Stimulated activated CD8-positive, alpha-beta memory T cell treated with anti-CD3 and anti-CD28 coated beads, Interleukin-7, amount 100 ng/mL, for 1 hour (primary cell): ENCODE measurements at places on chromosomes 5 and 9.

DNA sequence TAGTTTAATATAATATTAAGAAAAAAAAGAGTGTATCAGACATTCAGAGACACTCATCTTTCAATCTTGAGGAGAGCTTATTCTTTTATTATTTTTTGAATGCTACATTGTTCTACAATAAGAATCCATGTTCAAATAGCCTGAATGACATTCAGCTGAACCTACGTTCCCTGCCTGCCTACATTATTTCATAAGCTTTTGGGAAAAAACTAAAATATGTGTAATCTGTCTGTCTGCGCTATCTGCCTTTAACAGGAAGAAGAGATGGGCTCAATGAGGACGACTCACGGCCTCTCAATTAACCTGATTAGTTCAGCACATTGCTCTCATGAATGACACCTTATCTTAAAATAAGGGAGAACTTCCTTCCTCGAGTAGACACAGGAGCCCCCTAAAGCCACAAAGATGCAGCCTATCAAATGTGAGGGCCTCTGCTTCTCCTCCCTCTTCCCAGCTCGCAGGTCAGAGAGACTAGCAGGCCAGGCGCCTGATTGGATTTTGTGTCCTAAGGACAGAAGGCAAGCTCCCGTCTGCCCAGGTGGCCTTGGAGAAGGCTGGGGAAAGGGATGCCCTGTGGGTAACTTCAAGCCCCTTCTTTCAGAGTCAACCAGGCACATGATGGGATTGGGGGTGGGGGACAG is 37.8 kb downstream of the EBF1 start:
- DNase-seq = no peak

GRCh38 chr9:90044710-90045151 is 439.9 kb downstream of the GADD45G start:
- no peak for DNase-seq

GRCh38 chr5:143056792-143057579 is 286.8 kb downstream of the ARHGAP26 start:
- no peak for DNase-seq

DNA sequence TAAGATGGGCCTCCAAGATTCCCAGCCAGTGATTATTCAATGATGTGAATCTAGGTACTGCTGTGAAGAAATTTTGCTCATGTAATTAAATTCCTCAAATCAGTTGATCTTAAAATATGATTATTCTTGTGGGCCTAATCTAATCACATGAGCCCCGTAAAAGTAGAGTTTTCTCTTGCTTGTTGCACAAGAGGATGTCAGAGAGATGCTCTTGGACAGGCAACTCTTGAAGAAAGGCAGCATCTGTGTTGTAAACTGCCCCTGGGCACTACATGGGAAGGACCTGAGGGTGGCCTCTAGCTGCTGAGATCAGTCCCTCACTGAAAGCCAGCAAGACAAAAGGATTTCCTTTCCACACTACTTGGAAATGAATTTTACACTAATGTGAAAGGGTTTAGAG is 132.9 kb downstream of the TRPM3 start:
- DNase-seq = no peak

DNA sequence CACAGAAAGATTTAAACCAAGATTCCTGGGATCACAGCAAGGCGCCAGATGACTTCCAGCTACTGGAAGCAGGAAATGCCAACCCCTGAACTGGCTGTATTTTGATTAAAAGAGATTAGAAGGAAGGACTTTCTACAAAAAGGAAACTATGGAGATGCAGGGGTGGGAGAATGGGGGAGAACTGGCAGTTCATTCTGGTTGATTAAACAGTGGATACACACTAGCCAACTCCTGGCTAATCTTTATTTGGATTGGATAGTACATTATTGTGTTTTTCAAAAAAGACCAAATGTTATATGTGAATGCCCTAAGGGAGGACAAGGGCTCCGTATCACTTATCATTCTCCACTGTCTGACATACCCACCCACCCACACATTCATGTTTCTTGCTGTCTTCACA is 93.2 kb downstream of the CDO1 start:
- no peak for DNase-seq

- DNase-seq = no peak
Measured at GRCh38 chr9:127281891-127282290, 17.3 kb downstream of the GARNL3 start.

GRCh38 chr9:76399856-76400255 is 5.6 kb upstream of the RFK start:
- DNase-seq = no peak

DNA sequence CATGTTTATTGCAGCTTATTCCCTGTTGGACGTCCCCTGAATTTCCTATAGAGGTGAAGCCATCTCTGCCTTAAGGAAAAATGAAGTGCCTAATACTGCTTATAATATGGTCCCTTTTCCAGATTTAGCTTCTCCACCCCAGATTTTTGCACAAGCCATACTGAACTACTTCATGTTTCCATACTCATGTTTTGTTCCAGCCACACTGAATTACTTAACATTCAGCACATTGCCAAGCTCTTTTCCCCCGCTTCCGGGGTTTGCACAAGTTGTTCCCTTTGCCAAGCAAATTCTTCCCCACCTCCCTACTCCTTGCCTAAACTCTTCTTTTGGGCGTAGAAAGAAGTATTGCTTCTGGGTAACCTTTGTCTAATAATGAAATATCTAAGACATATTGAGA is 1.7 kb upstream of the CNTRL start:
- DNase-seq = no peak

- DNase-seq = no peak
Measured at GRCh38 chr5:108876451-108876850, 128.8 kb downstream of the FER start.

DNA sequence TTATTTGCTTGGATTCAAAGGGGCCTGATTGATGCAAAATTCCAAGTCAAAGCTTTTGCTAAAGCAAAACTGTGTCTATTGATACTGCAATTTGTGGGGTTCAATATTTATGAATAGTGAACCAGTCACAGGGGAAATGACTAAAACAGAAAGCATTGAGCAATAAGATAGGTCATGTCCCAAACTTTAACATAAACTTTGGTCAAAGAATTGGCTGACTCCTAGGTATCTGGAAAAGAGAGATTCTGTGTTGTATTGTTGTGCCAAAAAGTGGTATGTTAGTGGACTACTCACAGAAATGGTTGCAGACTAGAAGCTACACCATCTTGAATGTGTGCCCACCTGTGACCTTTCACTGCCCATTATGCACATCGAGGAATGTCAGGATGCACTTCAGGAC is 585.5 kb upstream of the RGMB start:
- DNase-seq = no peak

DNA sequence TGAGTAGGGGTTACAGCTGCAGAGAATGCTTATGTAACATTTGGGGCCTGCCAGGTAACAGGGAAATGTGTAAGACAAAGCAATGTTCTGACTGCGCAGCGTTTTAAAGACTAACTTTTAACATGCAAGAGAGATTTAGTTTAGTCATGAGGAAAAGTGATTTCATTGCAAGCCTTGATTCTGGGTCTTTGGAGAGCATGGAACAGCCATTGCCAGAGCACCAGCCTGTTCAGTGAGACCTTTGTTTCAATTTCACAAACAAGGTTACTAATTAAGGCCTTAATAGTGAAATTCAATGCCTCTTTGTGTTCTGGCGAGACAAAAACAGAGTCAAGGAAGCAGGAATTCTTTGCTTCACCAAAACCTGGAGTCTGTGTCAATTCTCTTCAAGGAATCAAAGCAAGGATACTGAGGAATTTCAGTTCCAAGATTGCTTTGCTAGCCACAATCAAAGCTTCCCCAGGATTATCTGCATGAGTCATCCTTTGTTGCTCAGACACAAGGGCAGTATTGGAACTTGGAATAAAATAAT is 14.4 kb downstream of the CKMT2 start:
- DNase-seq = no peak

DNA sequence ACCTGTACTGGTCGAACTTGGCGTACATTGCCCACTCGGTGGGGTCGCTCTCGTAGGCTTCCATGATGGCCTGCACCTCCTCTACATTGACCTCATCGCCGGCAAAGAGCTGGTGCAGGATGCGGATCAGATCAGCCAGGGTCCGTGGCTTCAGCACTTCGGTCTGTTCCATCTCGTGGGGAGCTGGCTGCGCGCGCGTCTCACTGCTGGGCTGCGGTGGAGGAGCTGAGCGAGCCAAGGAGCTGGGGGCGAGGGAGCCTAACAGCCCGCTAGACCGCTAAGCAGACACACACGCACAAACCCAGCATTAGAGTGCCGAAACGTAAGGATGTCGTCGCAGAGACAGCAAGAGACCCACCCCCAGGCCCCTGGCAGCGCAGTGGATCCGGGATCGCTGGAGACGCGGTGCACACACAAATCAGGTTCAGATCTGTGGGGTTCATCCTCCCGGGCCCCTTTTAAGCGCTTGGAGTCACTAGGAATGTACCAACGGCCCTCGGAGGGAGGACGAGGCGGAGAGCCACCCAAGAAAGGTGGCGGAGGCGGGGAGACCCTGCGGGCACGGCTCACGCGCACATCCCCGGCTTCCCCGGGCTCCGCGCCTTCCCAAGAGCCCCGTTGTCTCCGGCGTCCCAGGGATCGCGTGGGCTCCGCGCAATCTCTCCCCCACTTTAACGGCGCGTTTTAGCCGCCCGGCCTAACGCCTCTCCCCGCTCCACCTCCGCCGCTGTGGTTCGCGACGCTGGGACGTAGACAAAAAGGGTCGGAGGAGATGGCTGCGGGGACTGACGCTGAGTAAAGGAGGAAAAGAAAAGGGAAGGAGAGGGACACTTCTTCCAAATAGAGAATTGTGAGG is at the start of gene CDO1:
CDO1 (minus strand) TSS at position 434 of the 856 bp plus-strand sequence; CDS start at position 172, 262 bp downstream.
- no peak for DNase-seq

GRCh38 chr5:139670369-139671095 is 22.4 kb downstream of the CXXC5 start:
- DNase-seq = no peak

GRCh38 chr5:108078345-108078744 is 303.6 kb downstream of the FBXL17 start:
- DNase-seq = no peak

DNA sequence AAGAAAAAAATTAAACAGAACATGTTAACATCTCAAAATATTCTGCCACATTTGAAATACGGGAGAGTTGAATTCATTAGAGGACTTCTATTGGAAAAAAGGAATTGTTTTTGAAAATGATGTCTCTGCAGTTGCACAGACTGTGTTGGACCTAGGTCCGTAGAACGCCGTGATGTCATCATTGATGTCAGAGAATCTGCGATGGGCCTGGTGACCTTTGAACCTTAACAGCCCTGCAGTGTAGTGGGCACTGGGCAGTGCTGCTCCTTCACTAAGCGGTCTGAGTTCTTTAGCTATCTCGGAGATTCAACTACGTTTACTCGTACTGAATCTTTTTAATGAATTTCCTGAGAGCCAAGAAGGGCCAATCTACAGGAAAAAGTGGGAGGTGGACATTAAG is at the start of gene FAM170A:
FAM170A (plus strand) TSS at position 220 of the 400 bp plus-strand sequence. CDS start 211 bp downstream, outside the sequence.
- DNase-seq = no peak

GRCh38 chr9:129382281-129383018 is 204.4 kb upstream of the IER5L start:
- no peak for DNase-seq

GRCh38 chr5:174236070-174236469 is 190.6 kb downstream of the NSG2 start:
- no peak for DNase-seq

GRCh38 chr9:75855509-75855908 is 35.0 kb upstream of the PCSK5 start:
- DNase-seq = no peak

DNA sequence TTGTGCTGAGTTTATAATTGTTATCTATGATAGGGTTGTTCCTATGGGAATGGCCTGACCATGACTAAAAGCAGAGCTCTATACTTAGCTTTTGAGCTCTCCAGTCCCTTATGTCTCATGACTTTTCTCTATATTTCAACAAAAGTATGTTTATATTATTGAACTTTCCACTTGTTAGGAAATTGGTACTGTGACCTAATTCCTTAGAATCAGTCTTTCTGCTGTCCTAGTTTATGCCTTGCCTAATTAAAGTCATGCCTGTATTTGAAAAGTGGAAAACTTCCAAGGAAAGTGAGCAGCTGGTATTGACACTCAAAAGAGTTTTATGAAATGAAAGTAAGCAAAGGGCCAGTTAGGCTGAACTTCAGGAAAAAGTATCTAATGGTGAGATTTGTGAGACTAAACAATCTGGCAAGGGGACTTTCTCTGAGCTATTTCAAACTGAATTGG is 68.6 kb downstream of the XRCC4 start:
- no peak for DNase-seq

GRCh38 chr9:14466828-14467227 is 152.9 kb upstream of the NFIB start:
- DNase-seq = no peak

- DNase-seq = no peak
Measured at GRCh38 chr5:42929871-42930270, 110.2 kb downstream of the ANXA2R start.

GRCh38 chr9:134412298-134412711 is 86.0 kb downstream of the RXRA start:
- DNase-seq = no peak

- peak; percentile 75 for DNase-seq
Measured at GRCh38 chr5:68433923-68434879, 218.6 kb downstream of the PIK3R1 start.

- DNase-seq = no peak
Measured at GRCh38 chr9:27847818-27848217, 274.5 kb upstream of the C9orf72 start.

GRCh38 chr9:70519912-70520724 is 105.7 kb upstream of the KLF9 start:
- no peak for DNase-seq

- DNase-seq = no peak
Measured at GRCh38 chr5:136133222-136133921, 727 bp downstream of the SMAD5 start.

DNA sequence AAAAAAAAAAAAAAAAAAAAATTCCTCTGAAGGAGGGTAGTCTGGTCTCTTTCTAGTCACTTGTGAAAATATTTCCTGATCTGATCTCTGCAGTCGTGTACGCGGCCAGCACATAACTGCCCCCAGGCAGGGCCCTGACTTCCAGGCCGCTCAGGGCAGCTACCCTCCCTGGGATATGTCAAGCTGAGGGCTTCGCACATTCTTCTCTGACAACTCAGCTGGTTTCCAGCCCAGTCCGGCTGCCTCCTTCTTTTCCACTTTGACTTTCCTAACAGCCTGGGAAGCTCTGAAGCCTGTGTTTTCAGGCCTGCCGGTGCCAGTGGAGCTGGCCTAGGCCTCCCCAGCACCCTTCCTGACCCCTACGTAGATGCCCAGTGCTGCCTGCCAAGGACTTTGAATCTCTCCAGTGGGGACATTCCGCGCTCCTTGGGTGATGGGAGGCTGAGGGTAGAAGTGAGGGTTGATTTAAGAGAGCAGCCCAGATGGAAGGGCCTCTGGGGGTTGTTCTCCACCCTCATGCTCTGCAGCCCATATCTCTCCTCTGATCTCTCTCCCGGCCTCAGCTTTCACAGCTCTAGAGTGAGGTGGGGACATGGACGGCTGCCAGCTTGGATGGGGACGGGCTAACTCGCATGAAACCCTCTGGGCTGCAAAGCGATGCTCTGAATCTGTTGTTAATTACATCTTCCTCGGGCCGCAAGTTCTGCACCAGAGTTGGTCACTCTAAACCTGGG is 20.7 kb downstream of the COL5A1 start:
- no peak for DNase-seq

DNA sequence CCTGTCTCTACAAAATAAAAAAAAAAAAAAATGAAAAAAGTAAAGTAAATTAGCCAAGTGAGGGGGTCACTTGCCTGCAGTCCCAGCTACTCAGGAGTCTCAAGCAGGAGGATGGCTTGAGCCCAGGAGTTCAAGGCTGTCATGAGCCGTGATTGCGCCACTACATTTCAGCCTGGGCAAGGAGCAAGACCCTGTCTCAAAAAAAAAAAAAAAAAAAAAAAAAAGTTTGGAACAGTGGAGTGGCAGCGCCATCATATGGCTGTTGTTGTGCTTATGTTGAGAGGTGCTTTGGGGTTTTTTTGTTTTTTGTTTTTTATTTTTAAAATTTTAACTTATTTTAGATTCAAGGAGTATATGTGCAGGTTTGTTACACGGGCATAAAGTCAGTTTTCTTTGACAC is 3.6 kb downstream of the BRIX1 start:
- DNase-seq = no peak
